ENCODE measurements at places on chromosomes 11 and 22. TPM values are rescaled to one million over a fixed set of nuclear protein-coding genes. Genes with fewer than 3 reads are reported as not detected.

- DNase-seq = no peak
These were observed 7.7 kb upstream of the PRRG4 start for GRCh38 chr11:32821917-32822560.

DNA sequence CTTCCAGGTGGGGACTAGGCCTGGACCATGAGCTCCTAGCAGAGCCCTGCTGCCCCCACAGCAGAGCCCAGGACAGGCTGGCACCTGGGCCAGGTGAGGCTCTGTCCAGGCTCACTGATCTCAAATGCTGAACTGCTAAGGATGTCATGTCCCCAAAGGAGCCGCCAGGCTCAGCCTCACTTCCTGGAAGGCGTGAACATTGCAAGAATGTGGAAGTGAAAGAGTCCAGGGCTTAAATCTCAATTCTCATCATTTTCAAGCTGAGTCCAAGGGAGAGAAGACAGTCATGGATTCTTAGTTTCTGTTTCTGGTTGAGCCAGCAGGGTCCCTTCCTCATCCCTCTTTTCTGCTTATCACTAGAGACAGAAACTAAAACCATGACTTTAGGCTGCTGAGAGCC is 5.0 kb downstream of the ASCL2 start:
- DNase-seq = no peak

- DNase-seq = no peak
These were observed 7.5 kb downstream of the POU2AF3 start for GRCh38 chr11:111305876-111306275.

OR51S1 gene
- total RNA-seq = not detected

DNA sequence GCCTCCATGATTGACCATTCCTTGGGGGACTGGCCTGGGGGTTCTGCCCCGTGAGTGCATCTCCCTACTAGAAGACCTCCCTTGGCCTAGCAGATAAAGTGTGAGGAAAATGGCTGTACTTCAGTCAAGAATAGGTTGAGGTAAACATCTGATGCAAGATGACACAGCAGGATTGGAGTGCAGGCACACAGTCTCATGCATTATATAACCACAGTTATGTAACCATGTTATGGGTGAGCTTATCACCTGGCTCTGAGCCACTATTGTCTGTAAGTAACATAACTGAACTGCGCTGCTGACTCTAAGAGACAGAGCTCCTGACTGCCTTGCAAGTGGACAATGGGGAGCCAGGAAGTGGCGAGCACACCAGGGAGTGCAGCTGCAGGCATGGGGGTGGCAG is 378.7 kb upstream of the ANO5 start:
- DNase-seq = peak; percentile 9

GRCh38 chr11:38547462-38547861 is 1949.4 kb upstream of the RAG2 start:
- DNase-seq = no peak

DNA sequence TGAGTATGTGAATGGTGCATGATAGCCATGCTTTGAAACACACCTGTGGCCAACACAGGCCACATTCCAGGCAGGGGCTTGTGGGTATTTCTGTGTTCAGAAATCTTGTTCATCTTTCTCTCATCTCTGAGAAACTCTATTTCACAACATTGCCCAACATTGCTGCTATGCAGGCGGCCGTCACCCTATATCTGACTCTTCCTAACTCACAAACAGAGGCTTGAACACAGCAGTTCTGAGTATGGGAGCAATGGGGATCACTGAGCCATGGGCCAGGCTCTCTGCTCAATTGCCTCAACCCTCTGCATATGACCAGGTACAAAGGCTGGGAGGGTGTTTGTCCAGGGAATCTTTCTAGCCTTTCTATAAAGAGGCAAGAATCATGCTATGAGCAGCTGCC is 259.9 kb downstream of the BUD13 start:
- DNase-seq = no peak
